ENCODE measurements at places on chromosomes 1 and 21. TPM values are rescaled to one million over a fixed set of nuclear protein-coding genes. Genes with fewer than 3 reads are reported as not detected.

The MTF1 gene
- total RNA-seq = 26.2 TPM

The C4BPA gene
- 0.26 TPM for total RNA-seq

The ADAMTS1 gene
- total RNA-seq = 3.3 TPM

The LRRIQ3 gene
- total RNA-seq = 0.85 TPM

The SPRR2F gene
- not detected for total RNA-seq

The MCOLN3 gene
- 14.2 TPM for total RNA-seq

The TMCO4 gene
- 13.2 TPM for total RNA-seq

The SLAMF7 gene
- 0.21 TPM for total RNA-seq

The E2F2 gene
- 9.5 TPM for total RNA-seq

The SLC2A5 gene
- total RNA-seq = 0.26 TPM

The CAPN8 gene
- 0.28 TPM for total RNA-seq

The IL19 gene
- not detected for total RNA-seq

The ACTN2 gene
- 0.49 TPM for total RNA-seq

The VAV3 gene
- 0.23 TPM for total RNA-seq

The XPR1 gene
- 36.1 TPM for total RNA-seq

The HHAT gene
- total RNA-seq = 2.3 TPM

The TDRD5 gene
- total RNA-seq = 2.4 TPM

The SPRR2A gene
- not detected for total RNA-seq

The TMEM50A gene
- 124 TPM for total RNA-seq

The DENND2C gene
- total RNA-seq = 1.1 TPM

The RIIAD1 gene
- not detected for total RNA-seq

The COL8A2 gene
- total RNA-seq = 1.2 TPM

The LCE2B gene
- total RNA-seq = not detected
